ENCODE measurements at places on chromosomes 5 and 9. TPM values are rescaled to one million over a fixed set of nuclear protein-coding genes. Genes with fewer than 3 reads are reported as not detected.
A peak's percentile ranks its signal among the peaks of the same experiment; 100 is the strongest.

The CYLC2 gene
- total RNA-seq, result not detected

The SPATA31A3 gene
- total RNA-seq, result not detected

The MPDZ gene
- 39.3 TPM for total RNA-seq

The PTPN3 gene
- 0.72 TPM for total RNA-seq

The RFESD gene
- 2.7 TPM for total RNA-seq

The UGT3A2 gene
- not detected for total RNA-seq

The ZDHHC11B gene
- total RNA-seq, result not detected

The GABRA1 gene
- total RNA-seq, result not detected

The PFN3 gene
- not detected for total RNA-seq

- no peak for DNase-seq
Measured at GRCh38 chr5:124719113-124719967, 27.1 kb downstream of the ZNF608 start.

DNA sequence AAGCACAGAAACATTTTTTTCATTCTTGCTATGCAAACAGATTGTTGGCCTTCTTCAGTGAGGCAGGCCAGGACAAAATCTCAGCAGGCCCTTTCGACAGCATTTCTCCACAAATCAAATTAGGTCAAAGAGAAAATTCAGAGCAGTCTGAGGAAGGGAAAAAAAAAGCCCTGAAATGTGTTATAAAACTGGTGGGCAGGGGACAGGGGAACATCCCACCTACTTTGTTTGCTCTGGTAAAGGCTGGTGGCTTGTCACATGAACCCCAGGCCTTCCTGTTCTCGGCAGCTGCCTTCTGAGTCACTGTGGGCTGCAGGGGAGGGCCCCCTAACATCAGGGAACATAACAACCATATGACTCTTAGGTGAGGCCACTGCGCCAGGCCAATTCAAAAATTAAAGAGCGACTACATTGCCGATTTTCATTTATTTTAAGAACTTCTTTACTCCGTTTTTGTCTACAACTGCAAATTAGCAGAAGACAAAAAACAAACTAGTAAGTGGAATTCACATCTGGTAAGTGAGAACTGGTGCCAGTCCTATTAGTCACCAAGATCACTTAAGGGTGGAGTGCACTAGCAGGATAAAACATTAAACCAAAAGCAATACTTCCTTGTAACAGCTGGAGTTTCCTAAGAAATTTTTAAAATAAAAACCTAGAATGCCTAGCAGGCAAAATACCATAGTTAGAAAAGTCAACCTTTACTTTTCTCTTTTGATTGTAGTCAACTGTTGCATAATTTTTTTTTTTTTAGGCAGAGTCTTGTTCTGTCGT lies 46.2 kb upstream of the DENND4C start:
- peak; percentile 90 for DNase-seq

DNA sequence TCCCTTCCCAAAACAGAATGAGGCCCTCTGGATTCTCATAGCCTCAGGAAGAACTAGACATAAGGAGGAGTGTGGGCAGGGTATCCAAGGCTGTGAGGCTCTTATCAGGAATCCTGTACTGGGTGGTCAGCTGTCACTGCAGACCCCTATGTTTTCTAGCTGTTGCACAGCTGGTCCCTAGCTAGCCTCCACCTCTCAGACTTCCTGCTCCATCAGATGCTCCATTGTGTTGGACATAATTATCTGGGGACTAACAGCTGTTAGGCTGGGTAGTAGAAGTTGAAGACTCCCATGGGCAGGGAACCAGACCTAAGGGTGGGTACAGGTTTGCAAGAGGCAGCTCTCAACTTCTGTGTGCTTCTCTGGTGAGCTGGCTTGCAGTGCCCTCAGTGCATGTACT lies 18.4 kb downstream of the FAM219A start:
- no peak for DNase-seq

GRCh38 chr5:169171515-169171914 lies 129.4 kb downstream of the SLIT3 start:
- no peak for DNase-seq

GRCh38 chr9:125323615-125324014 lies 62.0 kb downstream of the GAPVD1 start:
- peak; percentile 75 for DNase-seq

DNA sequence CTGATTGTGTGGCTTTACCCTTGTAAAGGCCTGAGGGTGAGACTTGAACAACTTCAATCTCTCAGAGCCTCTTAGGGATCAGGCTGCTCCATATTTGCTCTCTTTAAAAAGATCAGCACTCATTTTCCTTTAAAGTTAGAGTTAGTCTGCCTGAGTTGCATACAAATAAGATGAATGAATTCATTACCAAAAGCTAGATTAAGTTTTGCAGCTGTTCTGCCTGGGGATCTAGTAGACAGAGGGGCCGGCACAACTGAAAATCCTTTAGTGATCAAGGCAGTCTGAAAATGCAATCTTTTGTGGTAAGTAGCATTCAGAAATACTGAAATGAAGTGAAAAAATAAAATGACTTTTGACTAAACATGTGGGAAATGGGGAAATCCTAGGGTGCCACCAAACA lies 264.0 kb downstream of the MAN2A1 start:
- DNase-seq, result no peak

GRCh38 chr9:38389313-38389712 lies 3.2 kb upstream of the ALDH1B1 start:
- peak; percentile 80 for DNase-seq

GRCh38 chr9:136389396-136389795 lies 10.6 kb downstream of the SNAPC4 start:
- no peak for DNase-seq

GRCh38 chr5:11903614-11904264 lies 507 bp downstream of the CTNND2 start:
- DNase-seq, result no peak

GRCh38 chr5:120007598-120007997 lies 378.2 kb downstream of the FAM170A start:
- no peak for DNase-seq

DNA sequence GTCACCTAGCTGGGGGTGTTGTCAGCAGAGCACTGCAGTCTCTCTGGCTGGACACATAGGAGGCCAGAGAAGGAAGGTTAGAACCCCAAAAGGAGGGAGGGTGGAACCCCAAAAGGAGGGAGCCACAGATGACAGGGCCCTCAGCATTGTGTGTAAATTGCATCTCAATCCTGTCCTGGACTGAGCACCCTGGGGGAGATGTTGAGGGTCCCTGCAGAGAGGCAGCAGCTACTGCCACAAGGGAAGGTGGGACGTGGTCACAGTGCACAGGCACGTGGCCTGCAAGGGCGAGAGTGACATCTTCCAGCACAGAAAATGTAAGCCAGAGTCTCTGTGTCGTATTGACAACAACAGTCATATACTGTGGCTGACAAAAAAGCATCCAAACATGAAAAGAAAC lies 36.5 kb upstream of the CEP72 start:
- no peak for DNase-seq

DNA sequence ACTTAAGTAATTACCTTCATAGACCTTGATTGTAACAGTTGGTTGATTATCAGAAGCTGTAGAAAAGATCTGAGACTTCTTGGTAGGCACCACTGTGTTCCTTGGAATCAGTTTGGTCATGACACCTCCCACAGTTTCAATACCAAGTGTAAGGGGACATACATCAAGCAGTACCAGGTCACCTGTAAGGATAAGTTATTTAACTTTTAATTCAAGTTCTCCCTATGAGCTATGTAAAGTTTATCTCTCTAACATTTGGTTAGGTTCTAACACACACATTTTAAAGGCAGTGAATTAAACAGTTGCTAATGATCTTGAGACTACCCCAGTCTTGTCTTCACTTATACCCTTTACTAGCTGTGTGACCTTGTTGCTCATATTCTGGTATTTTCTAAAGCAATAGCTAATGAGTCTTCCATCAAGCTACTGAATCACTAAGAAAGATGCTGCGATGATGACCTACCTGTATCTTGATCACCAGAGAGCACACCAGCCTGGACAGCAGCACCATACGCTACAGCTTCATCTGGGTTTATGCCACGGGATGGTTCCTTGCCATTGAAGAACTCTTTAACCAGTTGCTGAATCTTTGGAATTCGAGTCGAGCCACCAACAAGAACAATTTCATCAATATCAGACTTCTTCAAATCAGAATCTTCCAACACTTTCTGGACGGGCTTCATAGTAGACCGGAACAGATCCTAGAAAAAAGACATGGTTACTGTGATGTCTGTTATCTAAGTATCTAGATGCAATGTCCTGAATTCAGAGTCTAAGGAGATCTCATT lies 2.8 kb downstream of the HSPA5 start:
- no peak for DNase-seq

- DNase-seq, result no peak
Measured at GRCh38 chr5:85814596-85814995, 803.1 kb upstream of the COX7C start.

DNA sequence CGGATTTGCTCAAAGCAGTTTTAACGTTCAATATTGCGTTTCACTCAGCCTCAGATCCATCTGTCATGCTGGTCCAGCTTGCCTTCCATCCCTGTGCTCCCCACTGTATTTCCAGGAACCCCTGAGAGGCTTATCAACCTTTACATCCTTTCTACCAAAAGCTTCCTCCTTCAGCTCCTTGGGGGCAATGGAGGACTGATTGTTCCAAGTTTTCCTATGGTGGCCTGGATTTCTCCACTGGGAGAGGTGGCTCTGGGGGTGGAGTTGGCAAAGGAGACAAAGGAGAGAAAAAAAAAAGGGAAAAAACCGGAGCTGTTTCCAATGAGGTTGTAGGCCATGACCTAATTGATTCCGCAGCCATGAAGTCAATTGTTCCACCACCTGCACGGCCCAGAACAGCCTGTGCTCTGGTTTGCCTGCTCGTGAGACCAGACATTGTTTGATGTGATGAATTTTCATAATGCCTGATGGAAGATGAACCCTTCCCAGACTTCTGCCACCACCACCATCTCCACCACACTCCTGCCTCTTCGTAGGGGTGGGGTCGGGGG lies 54.1 kb downstream of the ABLIM3 start:
- no peak for DNase-seq

- DNase-seq, result no peak
Measured at GRCh38 chr9:101375546-101375945, 9.3 kb downstream of the BAAT start.

DNA sequence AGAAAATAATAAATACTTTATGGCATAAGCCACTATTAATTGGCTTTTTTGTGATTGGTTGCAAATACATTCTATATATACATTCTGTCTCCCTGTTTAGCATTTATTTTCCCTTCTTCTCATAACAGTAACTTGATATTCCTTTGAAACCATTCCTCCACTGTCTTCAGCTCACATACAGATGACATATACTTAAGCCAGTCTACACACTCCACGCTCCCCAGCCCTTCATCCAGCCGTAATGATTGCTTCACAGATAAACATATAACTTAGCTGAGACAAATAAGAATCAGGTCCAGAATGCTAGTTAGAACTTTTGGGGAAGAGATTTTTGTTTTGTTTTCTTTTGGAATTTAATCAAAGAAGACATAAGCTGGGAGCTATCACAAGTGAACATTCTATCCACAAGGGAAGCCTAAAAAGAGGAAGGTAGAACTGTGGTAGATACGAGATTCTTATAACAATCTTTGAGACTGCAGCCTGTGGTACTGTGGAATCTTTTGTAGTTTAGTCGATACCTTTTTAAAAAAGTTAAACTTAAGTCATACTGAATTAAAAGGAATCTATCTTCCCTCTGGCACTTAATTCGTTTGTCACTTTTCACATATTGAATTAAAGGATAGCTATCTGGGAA lies 365.1 kb upstream of the PRR16 start:
- peak; percentile 31 for DNase-seq

- DNase-seq, result no peak
Measured at GRCh38 chr5:139759219-139759721, 36.3 kb upstream of the PSD2 start.

DNA sequence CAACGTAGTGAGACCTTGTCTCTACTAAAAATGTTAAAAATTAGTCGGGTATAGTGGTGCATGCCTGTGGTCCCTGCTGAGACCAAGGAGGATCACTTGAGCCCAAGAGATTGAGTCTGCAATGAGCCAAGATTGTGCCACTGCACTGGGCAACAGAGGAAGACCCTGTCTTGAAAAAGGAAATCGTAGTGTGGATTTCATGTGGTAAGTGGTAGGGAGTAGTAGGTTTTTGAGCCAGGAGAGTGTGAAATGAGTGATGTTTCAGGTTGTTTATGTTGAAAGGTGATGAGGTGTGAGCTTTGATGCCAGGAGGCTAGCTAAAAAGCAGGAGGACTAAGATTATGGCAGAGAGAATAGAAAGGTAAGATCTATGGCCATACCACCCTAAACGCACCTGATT lies 5.9 kb downstream of the MATR3 start:
- no peak for DNase-seq

DNA sequence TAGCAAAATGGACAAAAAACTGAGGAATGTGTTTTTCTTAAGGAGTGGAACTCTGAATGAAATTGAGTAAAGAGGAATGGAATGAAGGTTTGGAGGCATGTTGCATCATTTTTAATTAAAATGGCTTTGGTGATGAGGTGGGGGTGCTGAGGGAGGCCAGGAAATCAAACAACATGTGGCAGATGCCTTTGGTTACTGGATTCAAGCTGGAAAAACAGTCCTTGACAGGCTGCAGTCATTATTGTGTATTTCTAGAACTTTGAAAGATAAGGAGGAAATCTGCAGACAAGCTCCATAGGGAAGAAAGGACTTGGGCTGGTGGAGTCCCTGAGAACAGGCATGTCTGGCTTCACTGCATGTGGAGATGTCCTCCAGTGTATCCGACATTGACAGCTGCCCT lies 203.5 kb upstream of the HAPLN1 start:
- DNase-seq, result peak; percentile 59

GRCh38 chr9:69923972-69924371 lies 103.4 kb downstream of the CFAP95 start:
- no peak for DNase-seq

- peak; percentile 52 for DNase-seq
Measured at GRCh38 chr5:96876292-96876850, at the start of gene ERAP2. ERAP2 (plus strand) TSS chr5:96876500; CDS start chr5:96879686, 3,186 bp downstream.
